ENCODE measurements at places on chromosomes 11 and 22.

- DNase-seq, result no peak
These were observed 128.8 kb upstream of the ANO1 start for GRCh38 chr11:69949327-69949726.

DNA sequence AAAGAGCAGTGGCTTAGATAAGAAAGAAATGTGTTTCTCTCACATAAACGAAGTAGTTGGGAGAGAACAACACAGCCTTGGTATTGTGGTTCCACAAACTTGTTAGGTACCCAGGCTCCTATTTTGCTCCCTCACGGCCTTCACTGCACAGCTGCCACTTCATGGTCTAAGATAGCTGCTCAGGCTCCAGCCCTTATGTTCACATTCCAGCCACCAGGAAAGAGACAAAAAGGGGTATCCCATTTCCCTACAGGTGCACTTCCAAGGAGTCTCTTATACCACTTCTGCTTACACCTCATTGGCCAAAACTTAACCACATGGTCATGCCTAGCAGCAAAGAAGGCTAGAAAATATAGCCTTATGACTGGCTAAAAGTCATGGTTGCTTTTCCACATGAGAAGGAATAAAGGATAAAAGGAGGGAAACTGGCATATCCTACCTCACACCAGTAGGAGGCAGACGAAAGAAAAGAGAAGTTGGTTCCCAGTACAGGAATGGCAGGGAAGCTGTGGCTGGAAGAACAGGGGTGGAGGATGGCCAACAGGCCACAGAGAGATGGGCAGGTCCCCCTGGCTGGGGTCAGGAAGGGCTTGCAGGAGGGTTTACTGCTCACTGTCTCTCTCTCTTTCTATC is 5.4 kb upstream of the HDHD5 start:
- DNase-seq, result no peak

DNA sequence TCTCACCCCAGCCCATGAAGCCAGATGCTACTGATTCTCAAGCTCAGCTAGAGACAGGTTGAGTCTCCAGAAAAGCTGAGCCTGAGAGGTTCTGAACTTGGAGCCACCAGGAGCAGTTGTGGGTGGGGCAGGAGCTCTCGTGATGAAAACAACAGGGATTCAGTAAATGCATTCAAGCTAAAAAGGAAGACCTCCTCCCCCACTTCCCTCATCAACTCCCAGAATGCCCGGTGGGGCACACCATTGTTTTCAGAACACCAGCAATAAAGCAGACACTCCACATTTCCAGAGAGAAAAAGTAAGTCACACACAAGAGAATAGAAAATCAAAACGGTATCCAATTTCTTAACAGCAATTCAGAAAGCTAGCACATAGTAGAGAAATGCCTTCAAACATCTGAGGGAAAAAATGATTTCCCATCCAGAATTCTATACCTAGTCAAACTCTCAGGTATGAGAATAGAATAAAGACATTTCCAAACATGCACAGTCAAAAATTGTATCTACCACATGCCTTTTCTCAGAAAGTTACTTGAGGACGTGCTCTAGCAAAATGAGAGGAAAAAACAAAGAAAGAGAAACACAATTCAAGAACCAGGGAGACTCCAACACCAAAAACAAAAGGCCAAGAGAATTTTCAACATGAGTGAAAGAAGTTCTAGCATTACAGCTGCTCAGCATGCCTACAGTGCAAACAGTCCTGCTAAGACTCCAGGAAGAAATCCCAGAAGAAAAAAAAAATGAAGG is 56.8 kb downstream of the CDKN1C start:
- DNase-seq, result no peak

DNA sequence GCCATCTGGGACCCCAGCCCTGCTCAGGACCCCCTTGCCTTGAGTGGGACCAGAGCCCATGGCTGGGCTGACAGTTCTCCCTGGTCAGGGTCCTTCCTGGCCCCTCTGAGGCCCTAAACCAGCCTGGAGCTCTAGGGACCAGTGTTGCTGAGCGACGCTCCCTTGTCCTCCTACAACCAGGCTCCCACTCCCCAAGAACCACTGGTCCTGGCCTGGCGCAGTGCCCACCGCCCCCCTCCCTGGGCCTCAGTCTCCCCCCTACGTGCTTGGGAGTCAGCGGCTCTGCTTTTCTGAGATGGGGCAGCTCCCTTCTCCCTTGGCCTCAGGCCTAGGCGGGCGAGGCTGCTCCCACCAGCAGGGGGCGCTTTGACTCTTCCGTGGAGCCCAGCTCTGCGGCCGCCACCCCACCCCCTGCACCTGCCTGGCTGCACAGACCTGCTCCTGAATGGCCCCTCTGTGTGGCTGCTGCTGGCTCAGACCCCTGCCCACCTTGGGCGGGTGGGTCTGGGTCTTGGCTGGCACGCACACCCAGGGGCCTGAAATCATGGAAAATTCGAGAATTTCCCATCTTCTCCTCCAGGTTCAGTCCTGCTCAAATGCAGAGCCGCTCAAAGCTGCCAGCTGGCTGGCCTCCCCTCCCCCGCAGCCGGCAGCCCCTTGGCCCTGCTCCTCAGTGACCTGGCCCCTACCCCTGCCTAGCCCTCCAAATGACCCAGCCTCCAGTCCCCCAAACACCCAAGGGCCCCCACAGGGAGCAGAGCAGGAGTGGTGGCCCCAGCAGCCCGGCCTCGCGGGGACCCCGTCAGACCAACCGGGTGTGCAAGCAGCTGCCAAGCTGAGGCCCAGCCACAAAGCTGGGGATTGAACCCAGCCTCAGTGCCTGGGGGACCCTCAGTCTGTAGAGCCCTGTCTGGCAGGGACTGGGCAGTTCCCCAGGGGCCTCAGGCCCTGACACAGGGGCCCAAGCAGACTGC is 9.1 kb downstream of the PRR33 start:
- DNase-seq, result peak; percentile 90

DNA sequence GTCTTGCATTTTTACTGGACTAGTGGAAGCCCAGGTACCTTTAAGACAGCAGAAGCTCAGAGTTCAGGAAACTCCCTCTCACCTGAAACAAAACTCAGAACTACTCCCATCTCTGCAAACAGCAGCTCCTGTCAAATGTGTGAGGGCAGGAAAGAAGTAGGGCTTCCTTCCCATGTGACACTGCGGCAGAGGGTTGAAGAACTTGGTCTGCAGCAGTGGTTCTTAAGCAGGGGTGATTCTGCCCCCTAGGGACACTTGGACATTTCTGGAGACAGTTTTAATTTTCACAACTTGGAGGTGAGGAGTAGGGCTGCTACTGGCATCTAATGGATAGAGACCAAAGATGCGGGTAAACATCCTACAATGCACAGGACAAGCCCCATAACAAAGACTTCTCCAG is 63.4 kb downstream of the RCN1 start:
- DNase-seq, result no peak

DNA sequence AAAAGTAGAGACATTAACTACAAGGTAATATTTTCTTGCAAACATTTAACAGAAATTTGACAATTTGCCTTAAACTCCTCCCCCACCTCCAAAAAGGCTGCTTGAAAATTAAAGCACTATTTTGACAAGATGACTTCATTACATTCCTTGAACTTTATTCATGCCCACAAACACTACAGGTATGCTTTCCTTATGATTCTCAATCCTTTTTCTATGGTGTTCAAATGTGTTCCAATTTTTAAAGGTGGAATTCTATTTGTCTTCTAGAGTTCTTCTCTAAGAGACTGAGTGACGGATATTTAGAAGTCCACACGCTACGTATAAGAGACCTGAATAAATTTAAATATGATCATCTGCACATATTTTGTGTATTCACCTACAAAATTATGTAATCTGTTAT is 69.4 kb downstream of the MRTFA start:
- no peak for DNase-seq

DNA sequence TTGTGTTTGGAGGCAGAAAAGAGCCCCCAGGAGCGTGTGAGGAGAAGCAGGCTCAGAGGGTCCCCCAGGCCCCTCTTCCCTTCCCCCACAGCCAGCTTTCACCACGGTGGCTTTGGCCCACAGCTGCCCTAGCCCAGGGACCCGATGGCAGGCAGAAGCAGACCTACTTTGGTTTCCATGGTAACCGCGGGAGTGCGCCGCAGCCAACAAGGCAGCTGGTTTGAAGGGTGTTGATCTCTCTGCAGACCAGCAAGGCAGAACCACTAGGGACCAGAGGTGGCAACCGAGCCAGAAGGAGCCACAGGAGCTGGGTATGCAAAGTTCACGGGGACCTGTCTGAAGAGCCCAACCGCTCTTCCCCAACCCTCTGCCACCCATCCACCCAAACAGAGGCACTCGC is 69.4 kb downstream of the BUD13 start:
- no peak for DNase-seq

- no peak for DNase-seq
These were observed 12.2 kb upstream of the SERPING1 start for GRCh38 chr11:57585301-57585700.

- no peak for DNase-seq
These were observed 6.2 kb downstream of the TBX1 start for GRCh38 chr22:19766511-19767426.
